A172 (cell line): ENCODE measurements at places on chromosomes 6 and 20.

- DNase-seq, result no peak
Observed at GRCh38 chr6:56794421-56794820, 151.7 kb upstream of the DST start.

GRCh38 chr20:37295595-37295994 lies 6.1 kb downstream of the MANBAL start:
- peak; percentile 59 for DNase-seq

GRCh38 chr6:82924799-82925535 lies 140.7 kb downstream of the UBE3D start:
- no peak for DNase-seq

DNA sequence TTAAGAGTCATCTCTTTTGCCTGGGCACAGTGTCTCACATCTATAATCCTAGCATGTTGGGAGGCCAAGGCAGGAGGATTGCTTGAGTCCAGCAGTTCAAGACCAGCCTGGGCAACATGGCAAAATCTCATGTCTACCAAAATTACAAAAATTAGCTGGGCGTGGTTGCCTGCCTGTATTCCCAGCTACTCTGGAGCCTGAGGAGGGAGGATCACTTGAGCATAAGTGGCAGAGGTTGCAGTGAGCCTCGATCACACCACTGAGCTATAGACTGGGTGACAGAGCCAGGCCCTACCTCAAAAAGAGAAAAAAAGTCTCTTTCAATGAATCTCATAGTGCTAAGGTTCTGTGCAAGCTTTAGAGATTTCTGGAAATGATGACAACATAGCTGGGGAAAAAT lies 1.5 kb downstream of the HLA-DRB1 start:
- no peak for DNase-seq

DNA sequence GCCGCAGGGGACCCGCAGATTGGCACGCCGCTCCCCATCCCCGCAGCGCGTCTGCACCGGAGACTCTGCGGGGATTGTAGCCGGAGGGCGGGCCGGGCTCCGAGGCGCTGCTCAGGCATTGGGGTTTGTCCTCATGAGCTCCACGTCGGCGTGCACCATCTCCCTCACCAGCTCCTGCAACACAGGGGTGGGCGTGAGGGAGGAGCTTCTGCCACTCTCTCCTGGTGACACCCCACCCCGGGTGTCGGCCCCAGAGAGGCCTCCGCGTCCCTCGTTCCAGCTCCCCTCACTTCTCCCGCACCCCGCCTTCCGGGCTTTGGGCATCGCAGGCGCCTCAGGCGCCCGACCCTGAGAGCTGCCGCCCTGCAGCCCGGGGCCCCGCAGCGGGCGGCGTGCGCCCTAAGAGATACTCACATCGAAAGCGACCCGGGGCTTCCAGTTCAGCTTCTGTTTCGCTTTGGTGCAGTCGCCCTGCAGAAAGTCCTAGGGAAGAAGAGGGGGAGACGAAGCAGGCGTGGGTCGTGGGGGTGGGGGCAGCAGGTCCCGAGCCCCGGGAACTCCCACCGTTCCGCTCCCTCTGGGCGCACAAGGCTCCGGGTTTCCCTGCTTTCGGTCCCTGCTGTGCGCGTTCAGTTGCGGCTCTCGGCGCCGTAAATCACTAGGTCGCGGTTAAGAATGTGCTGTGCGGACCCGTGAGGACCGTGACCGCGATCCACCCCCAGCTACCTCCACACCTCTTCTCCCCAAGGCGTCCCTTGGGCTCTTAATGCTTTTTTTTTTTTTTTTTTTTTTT lies 14.5 kb downstream of the FOXC1 start:
- no peak for DNase-seq

DNA sequence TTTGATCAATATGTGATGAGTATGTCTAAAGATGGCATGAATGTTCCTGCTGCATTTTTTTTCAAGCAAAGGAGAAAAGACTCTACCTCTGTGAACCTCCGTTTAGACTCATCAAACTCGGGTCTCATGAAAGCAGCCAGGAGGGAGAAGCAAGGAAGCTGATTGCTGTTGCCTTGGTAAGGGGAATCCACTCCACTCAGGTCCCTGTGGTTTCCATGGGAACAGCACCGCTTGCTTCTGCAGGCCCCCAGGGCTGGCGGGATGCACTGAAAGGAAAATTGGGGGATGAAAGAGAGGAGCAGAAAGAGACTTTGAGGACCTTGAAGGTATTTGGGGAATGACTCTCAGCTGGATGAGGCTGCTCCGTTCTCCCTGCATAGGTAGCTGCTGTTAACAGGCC lies 249.6 kb upstream of the RIN2 start:
- no peak for DNase-seq

GRCh38 chr6:4880363-4880762 lies 104.2 kb downstream of the CDYL start:
- no peak for DNase-seq

GRCh38 chr20:42046371-42047085 lies 428.4 kb upstream of the CHD6 start:
- DNase-seq, result no peak

DNA sequence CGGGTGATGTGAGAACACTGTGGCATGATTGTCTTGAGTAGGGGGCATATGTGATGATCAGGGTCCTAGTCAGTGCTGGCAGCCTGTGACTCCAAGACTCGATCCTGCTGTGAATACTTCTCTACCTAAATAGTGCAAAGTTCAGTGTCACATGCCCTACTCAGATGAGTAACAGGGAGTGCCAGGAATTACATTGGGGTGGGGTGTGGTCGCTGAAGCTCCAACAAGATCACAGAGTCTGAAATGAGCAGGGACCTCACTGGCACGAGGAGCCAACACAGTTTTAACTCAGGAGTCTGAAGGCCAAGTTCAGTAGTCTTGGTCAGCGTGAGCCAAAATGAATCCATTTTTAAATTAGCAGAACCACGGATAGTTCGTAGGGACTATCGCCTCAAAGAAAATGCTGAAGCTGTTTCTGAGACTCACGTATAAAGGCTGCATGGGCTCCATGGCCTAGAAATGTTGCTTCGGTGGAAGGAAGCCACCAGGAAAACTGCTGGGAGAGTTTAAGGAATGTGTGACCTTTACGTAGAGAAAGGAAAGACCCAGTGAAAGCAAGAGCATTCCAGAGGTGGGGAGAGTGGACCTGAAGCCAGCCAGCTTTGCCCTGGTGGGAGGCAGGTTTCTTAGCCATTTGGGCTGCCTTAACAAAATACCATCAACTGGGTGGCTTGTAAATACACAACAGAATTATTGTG lies 72.2 kb downstream of the RPP40 start:
- DNase-seq, result peak; percentile 31

GRCh38 chr20:58553841-58554240 lies 38.6 kb upstream of the APCDD1L start:
- peak; percentile 37 for DNase-seq

- DNase-seq, result no peak
Observed at GRCh38 chr20:25066386-25066785, 8.4 kb upstream of the ACSS1 start.

DNA sequence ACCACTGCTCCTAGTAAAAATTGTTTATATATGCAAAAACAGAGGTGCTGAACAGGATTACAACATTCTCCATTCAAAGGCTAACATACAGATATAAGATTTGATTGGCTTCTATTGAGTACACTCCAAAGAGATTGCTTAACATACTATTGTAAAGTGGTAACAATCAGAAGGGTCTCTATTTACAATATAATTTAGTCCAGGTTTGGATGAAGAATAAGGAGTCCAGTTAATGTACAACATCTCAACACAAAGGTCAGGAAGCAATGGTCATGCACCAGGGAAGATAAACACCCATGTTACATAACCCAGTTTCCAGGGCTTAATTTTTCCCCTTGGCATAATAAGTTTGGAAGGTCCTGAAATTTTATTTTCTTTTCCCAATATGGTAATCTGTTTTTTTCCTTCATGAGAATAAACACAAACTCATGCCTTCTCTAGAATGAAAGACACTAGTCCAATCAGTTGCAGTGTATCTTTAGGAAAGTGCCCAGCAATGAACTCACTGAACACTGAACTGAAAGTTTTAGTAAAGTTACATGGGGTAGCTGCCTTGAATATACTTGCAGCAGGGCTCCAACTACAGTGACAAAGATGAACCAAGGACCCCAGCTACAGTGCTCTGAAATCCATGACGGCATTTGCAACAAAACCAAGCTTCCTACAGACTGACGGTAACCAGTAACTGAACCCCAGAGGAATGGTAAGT lies 255.3 kb upstream of the GJE1 start:
- DNase-seq, result no peak

DNA sequence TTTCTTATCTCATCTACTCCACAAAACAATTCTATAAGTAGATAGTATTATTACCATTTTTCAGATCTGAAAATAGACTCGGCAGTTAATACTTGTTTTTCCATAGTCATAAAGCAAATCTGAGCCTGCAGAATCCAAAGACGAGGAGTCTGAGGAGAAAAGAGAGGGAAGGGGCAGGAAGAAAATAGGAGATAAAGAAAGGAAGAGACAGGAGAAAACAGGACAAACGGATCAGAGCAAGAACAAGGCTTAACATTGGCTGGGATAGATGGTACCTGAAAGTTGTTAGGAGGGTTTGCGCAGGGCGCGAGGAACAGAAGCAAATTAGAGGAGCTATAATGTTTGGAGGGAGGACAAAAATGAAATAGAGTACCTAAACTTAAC lies 639 bp upstream of the PPIL1 start:
- DNase-seq, result no peak

DNA sequence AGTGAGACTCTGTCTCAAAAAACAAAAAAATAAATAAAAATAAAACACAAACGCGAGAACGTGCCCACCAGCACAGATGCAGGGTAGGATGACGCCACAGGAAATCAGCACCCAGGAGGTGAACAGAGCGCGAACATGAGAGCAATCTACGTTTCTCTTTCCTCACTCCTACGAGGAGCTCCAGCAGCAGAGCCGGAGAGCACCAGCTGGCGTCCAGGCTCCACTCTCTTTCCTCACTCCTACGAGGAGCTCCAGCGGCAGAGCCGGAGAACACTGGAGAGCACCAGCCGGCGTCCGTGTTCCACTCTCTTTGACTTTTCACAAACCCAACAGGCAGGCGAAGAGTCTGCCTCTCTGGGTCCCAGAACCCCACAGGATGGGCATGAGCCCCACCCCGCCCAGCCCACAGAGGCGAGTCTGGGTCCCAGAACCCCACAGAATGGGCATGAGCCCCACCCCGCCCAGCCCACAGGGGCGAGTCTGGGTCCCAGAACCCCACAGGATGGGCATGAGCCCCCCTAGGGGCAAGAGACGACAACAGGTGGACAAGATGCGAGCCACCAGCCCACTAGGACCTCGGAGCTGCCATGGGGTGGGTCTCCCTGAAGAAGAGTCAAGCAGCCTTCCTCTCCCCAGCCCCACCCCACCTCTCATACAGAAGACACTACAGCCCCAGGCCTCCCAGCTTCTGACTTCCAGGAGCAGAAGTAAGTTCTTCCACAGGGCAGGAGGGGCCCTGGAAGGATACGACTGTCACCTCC lies 20.2 kb downstream of the ZBTB46 start:
- DNase-seq, result no peak

DNA sequence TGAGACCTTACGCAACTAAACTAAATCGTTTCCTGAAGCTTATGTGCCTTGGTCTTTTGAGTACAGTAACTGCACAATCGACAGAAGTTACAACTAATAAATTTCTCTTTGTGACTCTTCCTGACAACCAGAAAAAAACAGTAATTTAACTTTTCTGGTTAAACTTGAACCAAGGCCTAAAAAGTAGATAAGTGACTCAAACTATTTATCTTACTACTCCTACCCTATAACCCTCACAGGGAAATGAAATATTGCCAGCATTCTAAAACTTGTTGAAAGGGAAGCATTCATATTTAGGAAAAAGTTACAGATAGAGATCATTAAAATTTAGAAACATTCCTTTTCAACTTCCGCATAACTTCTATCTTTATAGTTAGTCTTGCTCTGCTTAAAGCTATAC lies 1034.4 kb downstream of the EYS start:
- DNase-seq, result no peak

DNA sequence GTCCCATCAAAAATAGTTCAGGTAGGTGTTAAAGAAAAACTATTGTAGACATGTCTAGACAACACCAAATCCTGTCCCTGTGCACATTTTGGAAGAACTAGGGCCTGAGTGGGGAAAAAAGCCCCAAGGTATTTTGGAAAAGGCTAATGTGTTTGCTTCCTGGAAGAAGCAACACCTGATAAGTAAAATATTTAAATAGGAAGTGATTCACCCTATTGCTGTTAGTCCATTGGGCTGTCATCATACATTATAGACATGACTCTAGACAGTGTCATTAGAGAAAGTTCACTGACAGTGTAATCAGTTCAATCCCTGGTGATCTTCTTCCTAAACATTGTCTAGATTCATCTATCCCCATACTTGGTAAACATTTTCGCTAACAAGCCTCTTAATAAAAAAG lies 465.3 kb downstream of the CBLN4 start:
- DNase-seq, result no peak

DNA sequence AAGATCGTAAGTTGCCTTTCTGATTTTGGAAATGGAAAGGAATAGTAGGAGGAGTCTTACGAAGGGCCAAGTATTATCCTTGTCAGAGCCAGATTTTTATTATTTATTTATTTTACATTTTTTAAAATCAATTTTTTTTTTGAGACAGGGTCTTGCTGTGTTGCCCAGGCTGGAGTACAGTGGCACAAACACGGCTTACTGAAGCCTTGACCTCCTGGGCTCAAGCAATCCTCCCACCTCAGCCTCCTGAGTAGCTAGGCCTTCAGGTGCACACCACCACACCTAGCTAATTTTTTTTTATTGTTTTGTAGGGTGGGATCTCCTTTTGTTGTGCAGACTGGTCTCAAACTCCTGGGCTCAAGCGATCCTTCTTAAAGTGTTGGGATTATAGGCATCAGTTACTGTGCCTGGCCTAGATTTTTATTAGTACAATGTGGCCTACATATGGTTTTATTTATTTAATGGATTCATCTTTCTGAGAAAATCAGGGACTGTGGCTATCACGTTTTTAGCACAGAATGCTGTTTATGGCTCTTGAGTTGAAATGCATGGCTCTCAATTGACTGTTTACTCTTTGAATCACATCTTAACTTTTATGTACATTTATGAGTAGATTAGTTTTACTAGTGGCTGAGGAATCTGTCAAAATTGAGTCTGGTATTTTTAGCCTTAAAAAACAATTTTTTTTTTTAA lies 16.7 kb downstream of the CDC5L start:
- DNase-seq, result no peak
